ENCODE measurements at places on chromosomes 4 and X. TPM values are rescaled to one million over a fixed set of nuclear protein-coding genes. Genes with fewer than 3 reads are reported as not detected.
A peak's percentile ranks its signal among the peaks of the same experiment; 100 is the strongest.

Gene ALB
- not detected for total RNA-seq

DNA sequence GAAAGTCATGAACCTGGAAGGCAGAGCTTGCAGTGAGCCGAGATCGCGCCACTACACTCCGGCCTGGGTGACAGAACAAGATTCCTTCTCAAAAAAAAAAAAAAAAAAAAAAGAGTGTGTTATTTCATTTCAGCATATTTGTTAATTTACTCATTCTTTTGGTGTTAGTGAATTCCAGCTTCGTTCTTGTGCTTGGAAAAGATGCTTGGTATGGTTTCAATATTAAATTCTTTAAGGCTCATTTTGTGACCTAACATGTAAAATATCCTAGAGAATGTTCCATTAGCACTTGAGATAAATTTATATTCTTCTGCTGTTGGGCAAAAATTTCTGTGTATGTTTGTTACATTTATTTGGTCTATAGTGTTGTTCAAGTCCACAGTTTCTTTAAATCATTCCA lies 66.8 kb downstream of the SPIN3 start:
- DNase-seq, result no peak

GRCh38 chrX:153779891-153780677 lies 757 bp upstream of the SRPK3 start:
- peak; percentile 61 for DNase-seq

DNA sequence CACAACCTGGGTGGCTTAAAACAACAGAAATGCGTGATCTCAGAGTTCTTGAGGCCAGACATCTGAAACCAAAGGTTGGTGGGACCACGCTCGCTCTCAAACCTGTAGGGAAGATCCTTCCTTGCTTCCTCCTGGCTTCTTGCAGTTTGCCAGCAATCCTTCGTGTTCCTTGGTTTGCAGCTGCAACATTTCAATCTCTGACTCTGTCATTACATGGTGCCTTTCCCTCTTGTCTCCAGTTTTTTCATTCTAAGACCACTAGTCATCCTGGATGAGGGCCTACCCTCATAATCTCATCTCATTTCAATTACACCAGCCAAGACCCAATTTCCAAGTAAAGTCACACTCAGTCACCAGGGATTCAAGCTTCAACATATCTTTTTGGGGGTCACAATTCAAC lies 388.0 kb downstream of the GPM6A start:
- no peak for DNase-seq

- DNase-seq, result no peak
These were observed 29.2 kb downstream of the P2RY8 start for GRCh38 chrX:1507511-1508463.
